ENCODE measurements at places on chromosomes 3 and 15. TPM values are rescaled to one million over a fixed set of nuclear protein-coding genes. Genes with fewer than 3 reads are reported as not detected.

GRCh38 chr15:77476995-77477394 is 56.3 kb downstream of the HMG20A start:
- peaks cover 16% of the 10 kb centered on the region for H3K36me3 ChIP-seq
- DNase-seq: no peak

DNA sequence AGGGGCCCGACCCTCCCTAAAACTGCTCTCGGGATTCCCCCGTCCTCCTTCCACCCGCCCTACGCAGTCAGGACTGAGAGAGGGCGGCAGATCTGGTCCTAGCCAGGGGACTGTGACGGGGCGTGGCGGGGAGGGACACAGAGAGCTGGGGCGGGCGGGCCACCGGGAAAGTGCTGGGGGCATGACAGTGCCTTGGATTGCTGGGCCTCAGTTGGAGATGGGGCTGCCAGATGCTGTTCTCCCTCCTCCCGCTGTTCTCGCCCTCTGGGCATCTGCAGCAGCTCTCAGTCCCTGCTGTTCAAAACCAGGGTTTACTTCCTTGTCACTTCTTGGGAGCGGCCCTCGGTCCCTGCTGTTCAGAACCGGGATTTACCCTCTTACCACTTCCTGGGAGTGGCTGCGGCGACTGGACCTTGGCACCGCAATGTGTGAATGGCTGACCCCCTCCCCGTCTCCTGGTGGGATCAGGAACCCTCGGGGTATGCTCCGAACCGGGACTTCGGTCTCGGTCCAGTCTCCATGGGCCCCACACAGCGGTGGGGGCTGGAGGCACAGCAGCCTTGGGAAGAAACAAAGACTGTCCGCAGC is 1.8 kb upstream of the RPP25 start:
- peak overlapping the region; percentile 61 for H3K27ac ChIP-seq
- H3K36me3 ChIP-seq: no peaks in the 10 kb centered on the region
- peak overlapping the region; percentile 39 for H3K4me3 ChIP-seq
- H3K4me1 ChIP-seq: peaks cover 55% of the 10 kb centered on the region

DNA sequence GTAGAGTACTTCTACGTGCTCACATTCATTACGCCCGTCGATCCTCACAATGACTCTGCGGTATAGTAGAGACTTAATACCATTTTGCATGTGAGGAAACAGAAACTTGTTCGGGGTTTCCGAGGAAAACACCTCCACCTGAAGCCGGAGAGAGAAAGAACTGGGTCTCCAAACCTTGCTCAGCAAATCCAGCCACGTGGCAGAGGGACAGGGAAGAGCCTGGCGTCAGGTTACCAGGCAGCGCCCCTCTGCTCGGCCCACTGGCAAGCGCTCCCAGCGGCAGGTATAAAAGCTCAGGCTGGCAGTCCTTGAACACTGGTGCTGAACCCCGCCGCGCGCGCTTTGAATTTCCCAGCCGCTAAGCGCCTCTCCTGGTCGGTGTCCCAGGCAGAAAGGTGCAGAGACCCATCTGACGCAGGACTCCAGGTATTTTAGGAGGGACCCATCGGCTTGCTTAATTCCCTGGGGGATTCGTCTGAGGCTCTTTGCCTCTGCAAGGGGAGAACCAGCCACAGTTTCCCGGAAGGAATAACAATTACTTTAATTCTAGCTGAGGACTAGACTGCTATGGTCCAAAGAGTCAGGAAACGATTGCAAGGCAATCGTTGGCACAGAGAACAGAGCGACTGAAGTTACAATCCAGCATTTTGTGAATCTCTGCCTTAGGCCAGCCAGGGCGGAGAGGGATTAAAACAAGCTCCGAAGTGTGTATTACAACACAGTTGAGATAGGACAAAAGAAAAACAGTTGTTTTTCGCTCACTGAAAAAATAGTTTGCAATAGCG is at the start of gene C2CD4A:
C2CD4A (plus strand) TSS at position 315 of the 785 bp plus-strand sequence. CDS start 637 bp downstream, outside the sequence.
- H3K4me3 ChIP-seq: no peak within 1 kb of the TSS
- no peaks in the 10 kb centered on the region for H3K27me3 ChIP-seq
- no peaks in the 10 kb centered on the region for H3K36me3 ChIP-seq
- peaks cover 13% of the 10 kb centered on the region for H3K4me1 ChIP-seq

- H3K36me3 ChIP-seq: no peaks in the 10 kb centered on the region
- DNase-seq: no peak
- H3K27me3 ChIP-seq: no peaks in the 10 kb centered on the region
- no peak overlapping the region for H3K4me3 ChIP-seq
- H3K4me1 ChIP-seq: no peaks in the 10 kb centered on the region
Observed at GRCh38 chr15:27210176-27210575, 239.2 kb downstream of the GABRG3 start.

- H3K4me3 ChIP-seq: no peak overlapping the region
- no peaks in the 10 kb centered on the region for H3K4me1 ChIP-seq
- no peak for DNase-seq
- H3K27me3 ChIP-seq: no peaks in the 10 kb centered on the region
- H3K27ac ChIP-seq: no peak overlapping the region
Observed at GRCh38 chr3:83842511-83842910, 1116.3 kb upstream of the CADM2 start.

DNA sequence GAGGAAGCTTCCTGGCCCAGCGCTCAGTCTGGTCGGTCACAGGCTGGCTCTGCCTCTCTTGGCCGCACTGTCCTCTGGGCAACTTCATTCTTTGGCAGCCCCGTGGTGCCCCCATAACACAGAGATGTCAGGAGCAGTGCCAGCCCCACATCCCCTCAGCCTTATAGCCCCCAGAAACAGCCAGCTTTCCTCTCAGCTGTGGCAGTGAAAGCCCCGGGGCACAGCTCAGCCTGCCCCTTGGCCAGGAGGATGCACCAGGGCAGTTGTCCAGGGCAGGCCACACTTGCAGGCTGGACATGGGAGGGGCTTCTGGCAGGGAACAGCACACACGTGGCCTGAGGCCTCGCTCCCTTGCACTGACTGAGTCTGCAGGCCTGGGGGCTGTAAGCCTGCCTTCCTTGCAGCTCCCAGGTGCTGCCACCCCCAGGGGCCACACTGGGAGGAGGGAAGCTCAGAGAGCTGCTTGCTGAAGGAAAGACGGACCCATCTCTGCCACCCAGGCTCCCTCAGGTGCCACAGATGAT is 10.3 kb upstream of the RHO start:
- H3K36me3 ChIP-seq: no peaks in the 10 kb centered on the region
- no peak overlapping the region for H3K4me3 ChIP-seq
- no peaks in the 10 kb centered on the region for H3K27me3 ChIP-seq
- H3K4me1 ChIP-seq: no peaks in the 10 kb centered on the region

TOP2B gene
- 124 TPM for total RNA-seq

RAB6B gene
- total RNA-seq: 5.4 TPM

- no peaks in the 10 kb centered on the region for H3K36me3 ChIP-seq
- H3K4me3 ChIP-seq: no peak overlapping the region
- H3K4me1 ChIP-seq: no peaks in the 10 kb centered on the region
- no peak for DNase-seq
- H3K27me3 ChIP-seq: no peaks in the 10 kb centered on the region
- no peak overlapping the region for H3K27ac ChIP-seq
Observed at GRCh38 chr3:115293321-115293720, 146.2 kb upstream of the ZBTB20 start.

DNA sequence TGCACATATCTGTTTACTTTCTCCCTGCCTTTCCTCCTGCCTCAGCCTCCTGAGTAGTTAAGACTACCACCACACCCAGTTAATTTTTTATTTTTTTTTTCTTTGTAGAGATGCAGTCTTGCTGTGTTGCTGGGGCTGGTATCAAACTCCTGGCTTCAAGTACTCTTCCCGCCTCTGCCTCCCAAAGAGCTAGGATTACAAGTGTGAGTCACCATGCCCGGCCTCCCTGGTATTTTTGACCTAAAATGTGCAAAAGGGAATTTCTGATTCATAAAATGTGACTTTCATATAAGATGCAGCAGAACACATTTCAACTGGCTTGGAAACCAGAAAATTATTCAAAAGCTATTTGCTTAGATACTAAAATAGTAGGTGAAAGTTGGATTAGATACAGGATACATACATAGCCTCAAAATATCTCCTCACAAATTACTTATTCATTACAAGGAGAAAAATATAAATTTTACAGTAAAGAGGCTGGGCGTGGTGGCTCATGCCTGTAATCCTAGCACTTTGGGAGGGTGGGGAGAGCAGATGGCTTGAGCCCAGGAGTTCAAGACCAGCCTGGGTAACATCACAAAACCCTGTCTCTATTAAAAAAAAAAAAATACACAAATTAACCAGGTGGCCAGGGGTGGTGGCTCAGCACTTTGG is 32.0 kb downstream of the MAP4 start:
- H3K36me3 ChIP-seq: no peaks in the 10 kb centered on the region
- no peak for DNase-seq
- no peak overlapping the region for H3K27ac ChIP-seq
- no peaks in the 10 kb centered on the region for H3K4me1 ChIP-seq

- DNase-seq: no peak
- H3K4me1 ChIP-seq: peaks cover 39% of the 10 kb centered on the region
- H3K36me3 ChIP-seq: no peaks in the 10 kb centered on the region
Observed at GRCh38 chr3:20059929-20060328, 19.7 kb downstream of the KAT2B start.

- no peak for DNase-seq
- peaks cover 4% of the 10 kb centered on the region for H3K36me3 ChIP-seq
- no peak overlapping the region for H3K4me3 ChIP-seq
- H3K4me1 ChIP-seq: peaks cover 8% of the 10 kb centered on the region
- no peaks in the 10 kb centered on the region for H3K27me3 ChIP-seq
Observed at GRCh38 chr15:62658498-62658897, 384.0 kb upstream of the TPM1 start.

GOLGA8F gene
- not detected for total RNA-seq

GRCh38 chr3:20056725-20057611 is 16.7 kb downstream of the KAT2B start:
- peak; percentile 52 for DNase-seq
- peaks cover 43% of the 10 kb centered on the region for H3K4me1 ChIP-seq
- no peaks in the 10 kb centered on the region for H3K27me3 ChIP-seq
- H3K36me3 ChIP-seq: no peaks in the 10 kb centered on the region
- peak overlapping the region; percentile 72 for H3K27ac ChIP-seq

DNA sequence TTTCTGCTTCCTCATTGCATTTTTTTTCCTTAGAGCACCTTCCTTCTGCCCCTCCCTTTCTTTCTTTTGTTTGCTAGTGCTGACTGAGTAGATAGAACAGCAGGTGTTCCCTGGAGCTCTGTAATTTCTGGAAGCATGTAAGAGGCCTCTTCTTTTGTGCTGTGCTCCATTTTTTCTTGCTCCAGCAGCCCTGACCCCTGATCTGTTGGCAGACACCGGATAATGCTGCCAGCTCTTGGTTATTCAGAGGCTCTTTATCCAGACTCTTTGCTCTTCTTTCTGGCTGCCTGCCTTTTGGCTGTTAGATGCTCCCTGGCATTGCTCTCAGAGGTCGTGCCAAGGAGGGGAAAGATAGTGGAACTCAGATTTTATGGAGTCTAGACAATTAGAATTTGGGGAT is 104.4 kb upstream of the RBMS3 start:
- peak; percentile 10 for DNase-seq
- no peak overlapping the region for H3K4me3 ChIP-seq
- H3K27me3 ChIP-seq: no peaks in the 10 kb centered on the region
- H3K36me3 ChIP-seq: no peaks in the 10 kb centered on the region
- H3K27ac ChIP-seq: no peak overlapping the region

SNTN gene
- total RNA-seq: not detected

- H3K36me3 ChIP-seq: no peaks in the 10 kb centered on the region
- peaks cover 38% of the 10 kb centered on the region for H3K4me1 ChIP-seq
- no peaks in the 10 kb centered on the region for H3K27me3 ChIP-seq
- peak overlapping the region; percentile 46 for H3K27ac ChIP-seq
- H3K4me3 ChIP-seq: no peak overlapping the region
Observed at GRCh38 chr15:67125589-67126502, 60.4 kb downstream of the SMAD3 start.

VIPR1 gene
- 117 TPM for total RNA-seq

OR5AC2 gene
- not detected for total RNA-seq

- no peak overlapping the region for H3K27ac ChIP-seq
- H3K4me1 ChIP-seq: peaks cover 19% of the 10 kb centered on the region
- no peak for DNase-seq
- H3K4me3 ChIP-seq: peak overlapping the region; percentile 62
- H3K36me3 ChIP-seq: no peaks in the 10 kb centered on the region
Observed at GRCh38 chr15:78810003-78810361, 1.3 kb downstream of the ADAMTS7 start.
